Hippocampal formation (tissue), 2 donors: ENCODE measurements at places on chromosomes 6 and 20.

DNA sequence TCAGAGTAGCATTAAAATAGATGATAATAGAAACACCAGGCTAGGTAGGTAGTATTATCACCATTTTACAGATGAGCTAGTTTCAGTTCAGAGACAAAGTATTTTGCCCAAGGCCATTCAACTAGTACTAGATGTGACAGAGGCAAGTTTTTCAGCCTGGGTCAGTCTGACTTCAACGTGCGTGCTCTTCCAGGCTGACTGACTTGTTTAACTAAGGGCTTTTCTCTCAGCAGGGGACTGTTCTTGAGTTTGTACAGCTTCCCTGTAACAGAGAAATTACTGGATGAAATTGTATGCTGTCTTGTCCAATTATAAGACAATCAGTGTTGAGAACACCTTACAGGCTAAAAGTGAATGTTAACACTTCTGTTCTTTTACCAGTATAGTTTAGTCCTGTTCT, 333.5 kb upstream of the MAN1A1 start:
- DNase-seq, result no peak

GRCh38 chr6:128238225-128238624, 282.2 kb downstream of the PTPRK start:
- peak; percentile 47 for DNase-seq

DNA sequence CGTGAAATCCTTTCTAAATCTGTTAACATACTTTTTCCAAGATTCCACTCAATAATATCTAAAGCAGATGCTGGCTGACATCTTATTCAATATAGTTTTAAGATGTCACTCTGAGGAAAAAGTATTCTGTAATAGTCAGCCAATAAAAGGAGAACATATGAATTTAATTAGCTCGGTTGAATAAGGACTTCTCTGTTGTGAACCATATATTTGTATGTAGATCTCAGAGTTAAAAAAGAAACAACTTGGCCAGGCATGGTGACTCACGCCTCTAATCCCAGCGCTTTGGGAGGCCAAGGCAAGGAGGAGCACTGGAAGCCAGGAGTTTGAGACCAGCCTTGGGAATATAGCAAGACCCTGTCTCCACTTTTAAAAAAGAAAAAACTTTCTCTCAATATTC, 7.4 kb upstream of the CD24 start:
- no peak for DNase-seq

GRCh38 chr6:105111871-105112270, 67.9 kb downstream of the POPDC3 start:
- DNase-seq, result no peak

GRCh38 chr6:10395171-10395703, 19.6 kb downstream of the TFAP2A start:
- DNase-seq, result no peak

GRCh38 chr20:37480919-37481318, 40.1 kb upstream of the NNAT start:
- DNase-seq, result peak; percentile 15

DNA sequence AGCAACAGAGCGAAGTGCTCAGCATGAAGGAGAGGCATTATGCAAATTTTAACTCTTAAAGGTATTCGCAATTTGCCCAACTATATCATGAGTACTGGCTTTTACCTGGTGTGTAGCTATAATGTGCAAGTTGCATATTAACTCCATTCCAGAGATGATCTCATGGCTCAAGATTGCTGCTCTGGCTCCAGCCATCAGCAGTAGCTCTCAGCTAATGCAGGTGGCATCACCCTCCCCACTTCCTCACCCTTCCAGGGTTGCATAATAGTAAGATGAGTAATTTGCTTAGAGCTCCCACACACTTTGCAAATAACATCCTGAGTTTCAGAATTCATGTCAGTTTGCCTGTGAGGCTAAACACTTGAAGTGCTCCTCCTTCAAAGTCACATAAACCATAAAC, 15.9 kb upstream of the PCSK2 start:
- no peak for DNase-seq

- no peak for DNase-seq
These were observed 22.1 kb downstream of the SCP2D1 start for GRCh38 chr20:18835466-18836256.

DNA sequence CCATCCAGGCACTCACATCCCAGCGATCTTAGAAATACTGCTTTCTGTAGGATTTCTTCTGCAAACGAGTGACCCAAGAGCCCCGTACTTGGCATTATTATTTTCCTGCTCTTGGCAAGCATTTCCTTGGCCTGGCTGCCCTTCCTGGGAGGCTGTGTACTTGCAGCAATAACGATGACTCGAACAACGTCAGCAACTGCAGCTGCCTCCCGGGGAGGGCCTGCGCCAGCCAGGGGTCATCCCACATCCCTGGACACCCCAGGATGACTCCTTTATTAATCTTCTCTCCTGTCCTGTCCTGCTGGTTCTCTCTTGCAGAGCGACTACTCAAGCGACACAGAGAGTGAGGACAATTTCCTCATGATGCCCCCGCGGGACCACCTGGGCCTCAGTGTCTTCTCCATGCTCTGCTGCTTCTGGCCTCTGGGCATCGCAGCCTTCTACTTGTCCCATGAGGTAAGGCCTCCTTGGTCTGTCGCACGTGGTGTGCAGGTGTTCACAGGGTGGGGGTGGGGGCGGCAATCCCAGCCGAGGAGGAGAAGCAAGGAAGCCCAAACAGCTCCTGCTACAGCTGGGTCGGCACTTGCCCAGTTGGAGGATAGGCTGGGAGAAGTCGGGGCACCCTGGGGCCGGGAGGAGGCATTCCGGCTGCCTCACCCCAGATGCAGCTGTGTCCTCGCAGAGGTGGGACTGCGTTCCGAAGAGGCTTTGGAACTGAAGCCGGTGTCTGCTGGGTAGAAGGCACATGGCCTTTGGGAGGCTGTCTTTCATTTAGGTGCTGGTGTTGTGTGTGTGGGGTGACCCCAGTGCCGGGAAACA, 115.3 kb downstream of the SYNDIG1 start:
- no peak for DNase-seq

GRCh38 chr6:12601881-12602280, 114.7 kb upstream of the PHACTR1 start:
- no peak for DNase-seq

- DNase-seq, result no peak
These were observed 22.2 kb downstream of the RBCK1 start for GRCh38 chr20:430091-430999.

DNA sequence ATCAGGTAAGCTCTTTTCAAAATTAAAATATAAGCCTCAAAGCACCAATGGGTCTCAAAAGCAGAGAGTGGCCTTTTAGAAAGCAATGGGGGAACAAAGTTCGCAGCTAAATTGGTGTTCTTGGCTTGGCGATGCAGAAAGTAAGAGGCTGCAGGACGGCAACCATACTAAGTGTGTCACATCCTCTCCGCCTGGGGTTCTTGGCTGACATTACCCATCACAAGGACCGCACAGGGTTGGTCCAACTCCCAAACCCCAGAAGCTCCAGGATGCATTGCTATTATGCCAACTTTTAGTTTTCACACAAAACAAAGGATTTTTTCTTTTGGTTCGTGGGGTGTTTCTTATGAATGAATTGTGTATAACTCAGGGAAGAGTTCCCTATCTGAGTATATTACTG, 124.8 kb downstream of the PRKN start:
- DNase-seq, result no peak

DNA sequence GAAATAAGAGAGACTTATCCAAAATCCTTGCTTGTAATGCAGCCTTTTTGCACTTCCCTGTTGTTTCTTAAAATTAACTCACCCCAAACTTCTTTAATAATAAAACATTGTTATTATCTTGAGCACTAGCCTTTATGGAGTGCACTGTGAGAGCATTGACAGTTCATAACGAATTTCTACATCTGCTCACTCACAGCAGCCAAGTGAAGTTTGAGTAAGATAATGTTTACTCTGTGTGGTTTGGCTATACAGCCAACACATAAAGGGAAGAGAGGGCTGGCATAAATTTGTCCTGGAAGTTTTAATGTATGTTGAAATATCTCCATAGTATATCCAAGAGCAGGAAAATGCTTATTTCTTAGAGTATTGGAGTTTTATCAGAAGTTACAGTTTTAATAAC, 227.9 kb downstream of the FRK start:
- DNase-seq, result no peak

DNA sequence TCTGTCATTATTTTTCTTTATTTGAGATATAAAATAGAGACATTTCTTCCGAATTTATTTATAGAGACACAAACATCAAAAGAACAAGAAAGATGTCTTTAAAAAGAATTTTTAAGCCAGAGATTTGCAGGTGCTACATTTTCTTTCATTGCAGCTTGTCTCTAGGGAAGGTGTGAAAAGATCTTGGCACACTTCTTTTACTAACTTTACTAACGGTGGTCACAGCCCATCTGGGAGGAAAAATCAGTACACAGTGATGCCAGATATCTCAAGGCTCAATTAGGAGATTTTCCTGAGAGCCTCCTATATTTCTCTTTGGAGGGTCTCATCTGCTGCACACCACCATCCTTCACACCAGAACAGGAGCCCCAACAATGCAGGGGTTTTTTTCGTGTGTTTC, 29.5 kb downstream of the ABRACL start:
- no peak for DNase-seq

DNA sequence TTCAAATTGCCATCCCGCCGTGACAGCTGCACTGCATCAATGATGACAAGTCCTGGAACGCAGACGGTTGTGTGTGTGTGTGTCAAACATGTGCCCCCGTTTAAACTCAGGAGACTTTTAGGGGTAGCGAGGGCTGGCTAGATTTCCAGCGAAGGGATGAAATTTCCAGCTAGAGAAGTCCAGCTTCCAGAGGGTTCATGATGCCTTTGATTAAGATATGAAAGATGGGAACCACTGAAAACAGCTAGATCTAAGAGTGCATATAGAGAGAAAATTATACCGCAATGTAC, 644 bp downstream of the KIZ start:
- DNase-seq, result no peak

GRCh38 chr6:157641837-157642236, 181.2 kb upstream of the SNX9 start:
- DNase-seq, result no peak

DNA sequence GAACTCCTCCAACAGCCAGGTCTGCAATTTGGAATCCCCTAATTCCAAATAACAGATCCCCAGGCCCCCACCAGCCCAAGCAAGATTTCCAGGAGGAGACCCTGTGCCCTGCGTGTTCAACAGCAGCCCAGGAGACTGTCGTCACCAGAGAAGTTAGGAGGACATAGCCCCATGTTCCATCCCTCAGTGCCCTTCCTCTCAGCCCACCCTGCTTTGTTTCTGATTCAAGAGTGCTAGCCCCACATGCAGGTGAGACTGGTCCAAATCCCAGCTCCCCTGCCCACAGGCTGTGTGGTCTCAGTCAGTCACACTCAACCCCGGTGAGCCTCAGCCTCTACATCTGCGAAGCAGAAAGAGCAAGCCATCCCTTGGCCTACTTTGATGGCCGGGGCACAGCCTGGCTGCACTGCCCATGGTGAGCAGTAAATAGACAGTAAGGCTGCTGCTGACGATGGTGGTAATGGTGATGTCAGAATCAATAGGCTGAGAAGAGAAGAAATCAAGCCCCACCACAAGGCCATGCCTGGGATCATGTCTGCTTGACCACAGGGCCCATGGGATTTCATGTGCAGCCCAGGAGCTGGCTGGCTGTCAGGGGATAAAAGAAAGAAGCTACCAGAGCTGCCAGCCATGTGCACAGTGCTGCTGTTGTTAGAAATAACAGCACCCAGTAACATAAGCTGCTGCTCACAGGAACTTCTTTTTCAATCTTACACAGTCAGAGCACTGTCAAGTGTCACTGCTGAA, 51.5 kb upstream of the NXT1 start:
- DNase-seq, result no peak

- DNase-seq, result no peak
These were observed 31.1 kb upstream of the DLGAP4 start for GRCh38 chr20:36275011-36275410.

DNA sequence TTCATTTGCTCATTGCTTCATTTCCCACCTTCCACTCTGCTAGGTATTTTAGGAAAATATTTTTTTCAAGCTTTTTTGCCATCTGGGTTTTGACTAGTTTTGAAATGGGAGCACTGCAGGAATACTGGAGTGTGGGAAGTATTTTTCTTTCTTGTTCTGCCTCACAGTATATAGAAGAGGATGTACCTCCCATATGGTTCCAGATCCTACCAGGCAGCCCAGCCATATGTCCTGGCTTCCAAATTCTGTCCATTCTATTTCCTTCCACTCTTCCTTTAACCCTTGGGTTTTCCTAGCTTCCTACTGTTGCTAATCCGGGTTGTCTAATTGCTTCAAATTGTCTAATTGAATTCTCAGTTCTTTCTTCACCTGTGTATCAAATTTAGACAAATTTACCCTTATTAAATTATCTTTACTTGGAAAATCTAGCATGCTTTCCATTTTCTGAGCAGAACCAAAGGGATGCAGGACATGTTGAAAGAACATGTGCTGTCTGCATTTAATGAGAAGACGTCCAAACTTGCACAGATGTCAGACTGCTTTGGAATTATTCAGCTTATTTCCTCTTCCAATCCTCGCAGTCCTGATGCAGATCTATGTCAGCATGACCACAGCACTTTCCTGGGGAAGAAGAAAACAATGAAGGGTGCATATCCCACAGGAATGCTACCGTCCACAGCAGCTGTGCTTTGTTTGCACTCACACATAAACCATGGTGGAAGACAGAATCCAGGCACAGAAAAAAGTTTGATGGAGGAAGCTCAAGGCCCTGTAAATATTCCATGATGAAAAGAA, 1273.9 kb upstream of the MAP3K7 start:
- DNase-seq, result no peak

- DNase-seq, result no peak
These were observed 2.6 kb downstream of the BNIP5 start for GRCh38 chr6:36333931-36334725.

GRCh38 chr20:32357375-32357868, 709 bp upstream of the ASXL1 start:
- DNase-seq, result no peak

DNA sequence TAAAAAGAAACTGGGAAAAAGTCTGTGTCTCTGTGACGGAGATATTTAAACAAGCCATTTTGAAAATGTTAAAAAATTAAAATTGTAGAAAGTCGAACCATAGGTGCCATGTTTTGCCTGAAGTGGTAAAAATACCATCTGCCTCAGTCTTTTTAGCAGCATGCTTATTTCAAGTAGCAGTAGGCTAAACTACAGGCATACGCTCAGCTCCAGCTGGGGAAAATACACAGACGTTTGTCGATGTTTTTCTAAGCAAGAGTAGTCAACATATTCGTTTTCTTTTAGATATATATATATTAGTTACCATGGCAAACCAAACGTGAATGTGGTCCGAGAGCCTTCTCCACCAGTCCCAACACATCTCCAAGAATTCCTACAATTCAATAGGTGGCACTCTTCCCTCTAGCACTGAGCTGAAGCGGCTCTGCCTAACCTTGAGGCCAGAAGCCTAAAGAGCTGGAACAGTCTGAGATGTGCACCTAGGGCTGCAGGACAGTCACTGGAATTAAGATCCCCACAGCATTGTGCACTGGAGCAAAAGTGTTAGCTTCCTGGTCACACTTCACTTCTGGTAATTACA, 70.2 kb upstream of the BEND3 start:
- DNase-seq, result peak; percentile 13
